ENCODE measurements at places on chromosomes 11 and 22. TPM values are rescaled to one million over a fixed set of nuclear protein-coding genes. Genes with fewer than 3 reads are reported as not detected.

DNA sequence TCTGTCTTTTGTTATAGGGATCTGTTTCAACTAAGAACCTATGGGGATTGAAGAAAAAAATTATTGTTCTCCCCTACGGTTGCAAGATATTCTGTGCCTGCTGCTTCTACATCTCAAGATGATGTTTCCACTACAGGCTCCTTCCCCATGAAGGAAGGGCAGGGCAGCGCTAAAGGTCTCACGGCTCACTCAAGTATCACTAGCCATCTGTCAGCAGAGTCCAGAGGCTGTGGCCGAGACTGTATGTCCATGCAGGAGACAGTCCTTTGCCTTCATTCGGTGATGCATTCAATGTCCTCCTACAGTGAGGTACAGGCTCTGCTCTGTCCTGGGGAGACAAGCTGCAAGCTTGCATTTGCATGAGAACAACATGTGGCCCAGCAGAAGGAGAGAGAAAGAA is 518.0 kb downstream of the OPCML start:
- no peak for DNase-seq

TESMIN gene
- total RNA-seq, result 0.76 TPM

DNA sequence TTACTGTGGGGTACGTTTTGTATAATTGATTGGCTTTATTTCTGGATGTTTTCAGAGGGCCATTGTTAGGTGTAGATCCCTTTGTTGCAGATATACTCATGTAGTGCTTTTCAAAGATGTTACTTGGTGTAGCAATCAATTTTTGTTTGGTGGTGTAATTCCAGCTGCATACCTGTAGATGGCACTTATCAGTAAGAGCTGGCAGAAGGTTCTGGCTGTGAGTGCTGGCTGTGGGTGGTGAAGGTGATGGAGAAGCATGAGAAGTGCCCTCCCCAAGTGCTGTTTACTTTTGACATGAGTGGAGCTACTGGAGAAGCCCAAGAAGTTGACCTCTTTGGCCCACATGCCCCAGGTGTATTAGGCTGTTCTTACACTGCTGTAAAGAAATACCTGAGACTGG is 1074.9 kb downstream of the FAM181B start:
- DNase-seq, result peak; percentile 36

POU2AF3 gene
- total RNA-seq, result 2.3 TPM

DNA sequence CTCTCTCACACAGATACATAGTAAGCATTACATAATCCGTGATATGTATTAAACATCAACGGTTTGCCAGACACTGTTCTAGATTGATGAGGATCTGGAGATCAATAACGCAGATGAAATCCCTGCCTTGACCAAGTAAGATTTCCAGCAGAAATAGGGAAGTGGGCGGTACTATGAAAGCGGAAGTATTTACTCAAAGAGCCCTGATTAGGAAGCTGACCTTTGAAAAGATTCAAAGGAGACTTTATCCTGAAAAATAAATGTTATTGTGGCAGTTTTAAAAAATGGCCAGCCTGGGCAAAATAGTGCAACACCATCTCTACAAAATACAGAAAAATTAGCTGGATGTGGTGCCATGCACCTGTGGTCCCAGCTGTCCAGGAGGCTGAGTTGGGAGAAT is 26.8 kb downstream of the GAB2 start:
- DNase-seq, result no peak

DNA sequence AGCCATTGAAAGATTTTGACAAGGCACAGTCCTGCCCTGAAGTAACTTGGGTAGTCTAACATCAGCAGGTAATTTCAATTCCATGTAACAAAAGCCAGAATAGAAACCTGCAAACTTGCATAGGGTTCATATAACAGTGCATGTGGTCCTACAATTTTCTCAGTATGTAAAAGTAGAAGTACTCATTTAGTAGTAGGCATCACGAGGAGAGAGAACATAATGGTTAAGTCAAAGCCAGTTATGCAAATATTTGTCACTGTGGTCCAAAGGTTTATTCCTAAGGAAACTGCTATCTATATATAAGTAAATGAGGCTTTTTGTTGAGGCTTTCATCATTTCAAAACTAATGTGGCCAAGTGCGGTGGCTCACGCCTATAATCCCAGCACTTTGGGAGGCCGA is 10.1 kb downstream of the ATP5MG start:
- no peak for DNase-seq

GRCh38 chr11:33574331-33574730 is 126.3 kb downstream of the C11orf91 start:
- DNase-seq, result no peak

- DNase-seq, result no peak
Measured at GRCh38 chr22:25645266-25645665, 80.8 kb downstream of the GRK3 start.

GRCh38 chr11:28962502-28962901 is 854.3 kb downstream of the METTL15 start:
- DNase-seq, result no peak

GRCh38 chr22:36733271-36733670 is 29.7 kb upstream of the CACNG2 start:
- DNase-seq, result no peak

DNA sequence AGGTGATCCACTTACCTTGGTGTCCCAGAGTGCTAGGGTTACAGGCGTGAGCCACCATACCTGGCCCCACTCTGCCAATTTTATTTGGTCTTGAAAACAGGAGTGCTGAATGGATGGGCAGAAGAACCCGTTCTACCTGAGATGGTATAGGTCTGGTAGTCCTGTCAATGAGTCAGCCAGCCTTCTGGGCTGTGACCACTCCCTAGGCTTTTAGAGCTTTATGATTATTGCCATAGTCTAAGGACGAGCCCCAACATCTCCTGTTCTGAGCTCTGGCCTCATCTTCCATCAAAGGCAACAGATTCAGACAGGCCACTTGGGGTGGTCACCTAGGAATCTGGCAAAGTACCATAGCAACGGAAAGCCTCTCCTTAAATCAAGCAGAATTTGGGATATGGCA is 11.5 kb downstream of the ZDHHC5 start:
- no peak for DNase-seq

DNA sequence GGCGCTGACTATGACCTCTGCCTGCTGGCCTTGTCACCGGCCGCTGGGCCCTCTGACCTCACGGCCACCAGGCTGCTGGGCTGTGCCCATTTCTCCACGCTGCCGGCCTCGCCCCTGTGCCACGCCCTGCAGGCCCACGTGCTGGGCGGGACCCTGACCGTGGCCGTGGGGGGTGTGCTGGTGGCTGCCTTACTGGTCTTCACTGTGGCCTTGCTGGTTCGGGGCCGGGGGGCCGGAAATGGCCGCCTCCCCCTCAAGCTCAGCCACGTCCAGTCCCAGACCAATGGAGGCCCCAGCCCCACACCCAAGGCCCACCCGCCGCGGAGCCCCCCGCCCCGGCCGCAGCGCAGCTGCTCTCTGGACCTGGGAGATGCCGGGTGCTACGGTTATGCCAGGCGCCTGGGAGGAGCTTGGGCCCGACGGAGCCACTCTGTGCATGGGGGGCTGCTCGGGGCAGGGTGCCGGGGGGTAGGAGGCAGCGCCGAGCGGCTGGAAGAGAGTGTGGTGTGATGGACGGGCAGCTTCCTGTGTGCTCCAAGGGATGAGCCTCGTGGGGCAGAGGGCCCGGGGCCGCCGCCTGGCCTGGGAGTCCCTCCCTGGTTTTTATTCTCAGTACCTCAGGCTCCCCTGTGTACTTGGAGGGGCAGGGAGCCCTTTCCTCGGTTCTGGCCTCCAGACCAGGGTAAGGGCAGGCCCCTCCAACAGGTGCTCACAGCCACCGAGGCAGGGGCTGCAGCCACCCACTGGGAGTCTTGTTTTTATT is 3.0 kb downstream of the LRFN4 start:
- no peak for DNase-seq

Measured in H4 (cell line).